Smooth muscle cell of the pulmonary artery (primary cell): ENCODE measurements at places on chromosomes 12 and 14. TPM values are rescaled to one million over a fixed set of nuclear protein-coding genes. Genes with fewer than 3 reads are reported as not detected.

The ANKRD13A gene
- 62.1 and 64.2 TPM in 2 replicates for total RNA-seq

The TBX5 gene
- 1.9 and 2.0 TPM in 2 replicates for total RNA-seq

The PLEKHG7 gene
- not detected in 2 replicates for total RNA-seq

The RPL10L gene
- not detected in 2 replicates for total RNA-seq

The CELA1 gene
- total RNA-seq = not detected in 2 replicates

The CCDC196 gene
- total RNA-seq = not detected in 2 replicates

The GMPR2 gene
- 88.9 and 107 TPM in 2 replicates for total RNA-seq

The RPGRIP1 gene
- total RNA-seq = not detected in 2 replicates

The OVCH1 gene
- 0.07 and 0.13 TPM in 2 replicates for total RNA-seq

The AICDA gene
- not detected in 2 replicates for total RNA-seq

The CMKLR1 gene
- 2.9 and 5.4 TPM in 2 replicates for total RNA-seq

The TAS2R46 gene
- total RNA-seq = 2.6 and 4.8 TPM in 2 replicates

The SOAT2 gene
- not detected in 2 replicates for total RNA-seq

The C12orf54 gene
- total RNA-seq = not detected in 2 replicates

The ITGA7 gene
- 77.4 and 184 TPM in 2 replicates for total RNA-seq

The FOXN4 gene
- not detected in 2 replicates for total RNA-seq

The OAS2 gene
- 2.5 and 4.2 TPM in 2 replicates for total RNA-seq

The KLHL33 gene
- 0.03 and 0.07 TPM in 2 replicates for total RNA-seq

The POU6F1 gene
- total RNA-seq = 3.5 and 5.2 TPM in 2 replicates

The RASSF9 gene
- total RNA-seq = 1.5 and 3.9 TPM in 2 replicates

The CCDC88C gene
- total RNA-seq = 0.10 and 0.26 TPM in 2 replicates

The TEX22 gene
- 0.17 and 0.39 TPM in 2 replicates for total RNA-seq

The CLEC7A gene
- not detected in 2 replicates for total RNA-seq

The TMEM63C gene
- total RNA-seq = under 0.01 and 0.17 TPM in 2 replicates

The SALL2 gene
- 5.0 and 6.0 TPM in 2 replicates for total RNA-seq

The HOXC5 gene
- 0.33 and 0.39 TPM in 2 replicates for total RNA-seq

The RERG gene
- 0.65 and 2.1 TPM in 2 replicates for total RNA-seq

The DEPDC4 gene
- 0.46 and 1.1 TPM in 2 replicates for total RNA-seq

The TCL1B gene
- total RNA-seq = not detected in 2 replicates

The FIGNL2 gene
- total RNA-seq = under 0.01 and 0.03 TPM in 2 replicates

The PRR13 gene
- total RNA-seq = 24.2 and 30.9 TPM in 2 replicates

The KRT79 gene
- not detected in 2 replicates for total RNA-seq

The CD163 gene
- not detected in 2 replicates for total RNA-seq

The SERPINA6 gene
- not detected in 2 replicates for total RNA-seq

The RND1 gene
- 0.26 and 0.30 TPM in 2 replicates for total RNA-seq

The ERP29 gene
- total RNA-seq = 69.4 and 72.8 TPM in 2 replicates

The KRR1 gene
- total RNA-seq = 33.5 and 40.3 TPM in 2 replicates

The ZFYVE1 gene
- 16.4 and 20.5 TPM in 2 replicates for total RNA-seq

The KRT73 gene
- not detected in 2 replicates for total RNA-seq

The SRRM4 gene
- total RNA-seq = not detected in 2 replicates

The SPIC gene
- not detected in 2 replicates for total RNA-seq

The FAIM2 gene
- total RNA-seq = 3.7 and 8.3 TPM in 2 replicates

The KRT6C gene
- total RNA-seq = 0.07 TPM in 1 of 2 replicates, not detected in the other

The WASHC3 gene
- total RNA-seq = 63.5 and 90.7 TPM in 2 replicates

The PIWIL1 gene
- total RNA-seq = not detected in 2 replicates

The SERPINA12 gene
- not detected in 2 replicates for total RNA-seq

The ACSS3 gene
- 3.2 and 18.0 TPM in 2 replicates for total RNA-seq

The ERBB3 gene
- 0.10 and 0.52 TPM in 2 replicates for total RNA-seq

The ALX1 gene
- total RNA-seq = not detected in 2 replicates

The ADAM21 gene
- 0.86 and 1.4 TPM in 2 replicates for total RNA-seq
